Stimulated activated CD8-positive, alpha-beta memory T cell treated with anti-CD3 and anti-CD28 coated beads, Interleukin-15, amount 100 ng/mL, for 4 hours (primary cell): ENCODE measurements at places on chromosomes 3 and 15.

DNA sequence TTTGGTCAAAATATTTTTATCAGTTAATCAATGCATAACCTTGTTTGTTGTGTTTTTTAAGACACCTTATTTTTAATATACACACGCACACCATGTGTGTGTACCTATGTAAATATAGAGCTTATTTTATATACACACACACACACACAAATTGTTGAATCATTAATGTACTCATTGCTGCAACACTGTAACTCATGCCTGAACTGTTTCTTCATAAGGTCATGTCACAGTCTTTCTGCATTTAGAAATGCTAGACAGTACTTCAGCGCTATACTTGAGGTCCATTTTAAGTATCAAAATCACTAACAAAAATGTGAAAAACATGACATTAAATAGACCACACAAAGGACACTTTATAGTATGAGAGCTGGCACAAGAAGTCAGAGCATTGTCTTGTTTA, 589.4 kb downstream of the SI start:
- DNase-seq, result no peak

GRCh38 chr3:64167351-64167750, 57.9 kb downstream of the PRICKLE2 start:
- no peak for DNase-seq

DNA sequence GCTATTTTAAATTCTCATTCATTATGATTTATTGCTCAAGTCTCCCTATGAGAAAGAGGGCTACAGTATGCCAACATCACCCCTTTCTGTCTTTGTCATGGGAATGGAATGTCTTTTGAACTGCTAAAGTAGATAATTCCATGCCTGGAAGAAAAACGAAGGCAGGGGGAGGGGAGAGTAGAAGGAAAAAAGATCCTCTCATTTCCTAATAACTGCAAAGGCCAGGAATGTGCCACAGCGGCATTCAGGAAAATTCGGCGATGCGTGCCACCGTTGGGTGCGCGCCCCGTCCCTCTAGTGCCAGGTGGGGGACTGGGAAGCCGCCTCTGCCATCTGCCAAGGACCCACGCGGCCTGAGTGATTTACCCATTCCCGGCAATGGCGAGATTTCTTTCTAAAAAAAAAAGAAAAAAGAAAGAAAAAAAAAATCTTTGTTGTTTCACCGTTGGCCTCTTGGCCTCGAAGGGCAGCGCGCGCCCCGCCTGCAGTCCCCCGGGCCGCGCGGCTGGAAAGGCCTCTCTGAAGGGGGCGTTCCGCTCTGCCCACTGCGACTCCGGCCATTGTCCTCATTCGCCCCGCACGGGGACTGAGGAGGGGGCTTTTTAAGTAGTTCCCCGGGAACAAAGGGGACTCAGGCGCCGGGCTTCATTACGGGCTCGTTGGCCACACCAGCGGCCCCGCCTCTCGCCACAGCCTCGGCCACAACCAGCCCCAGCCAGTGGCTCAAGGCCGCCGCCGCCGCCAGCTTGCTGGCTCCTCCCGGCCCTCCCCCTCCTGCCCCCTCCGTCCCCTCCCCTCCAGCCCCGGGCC, 54.5 kb downstream of the CPN2 start:
- DNase-seq, result no peak

GRCh38 chr3:160801386-160802118, 45.5 kb downstream of the PPM1L start:
- DNase-seq, result no peak

GRCh38 chr15:53665930-53666329, 93.5 kb downstream of the WDR72 start:
- no peak for DNase-seq

- DNase-seq, result no peak
Observed at GRCh38 chr3:31022716-31023115, 128.3 kb upstream of the GADL1 start.

GRCh38 chr3:62705721-62706120, 169.5 kb downstream of the CADPS start:
- no peak for DNase-seq

- no peak for DNase-seq
Observed at GRCh38 chr3:148625095-148625736, 72.5 kb upstream of the AGTR1 start.

GRCh38 chr3:11568503-11569155, 75.1 kb downstream of the VGLL4 start:
- DNase-seq, result no peak

GRCh38 chr3:149026718-149027117, 35.4 kb downstream of the GYG1 start:
- DNase-seq, result no peak

DNA sequence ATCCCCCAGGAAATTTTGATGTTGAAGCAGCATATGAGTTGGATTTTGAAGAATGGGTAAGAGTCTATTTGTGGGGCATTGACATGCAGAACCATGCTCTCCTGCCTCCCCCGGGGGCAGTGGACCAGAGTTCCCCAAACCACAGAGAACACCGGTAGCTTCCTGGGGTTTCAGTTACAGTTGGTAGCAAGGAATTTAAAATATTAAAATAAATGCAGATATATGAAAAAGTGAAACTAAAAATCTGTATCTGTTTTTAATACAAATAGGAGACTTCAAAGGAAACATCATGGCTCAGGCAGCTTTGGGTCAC, 37.4 kb downstream of the SLC9A9 start:
- no peak for DNase-seq

- no peak for DNase-seq
Observed at GRCh38 chr3:170488802-170489201, 70.1 kb downstream of the CLDN11 start.

DNA sequence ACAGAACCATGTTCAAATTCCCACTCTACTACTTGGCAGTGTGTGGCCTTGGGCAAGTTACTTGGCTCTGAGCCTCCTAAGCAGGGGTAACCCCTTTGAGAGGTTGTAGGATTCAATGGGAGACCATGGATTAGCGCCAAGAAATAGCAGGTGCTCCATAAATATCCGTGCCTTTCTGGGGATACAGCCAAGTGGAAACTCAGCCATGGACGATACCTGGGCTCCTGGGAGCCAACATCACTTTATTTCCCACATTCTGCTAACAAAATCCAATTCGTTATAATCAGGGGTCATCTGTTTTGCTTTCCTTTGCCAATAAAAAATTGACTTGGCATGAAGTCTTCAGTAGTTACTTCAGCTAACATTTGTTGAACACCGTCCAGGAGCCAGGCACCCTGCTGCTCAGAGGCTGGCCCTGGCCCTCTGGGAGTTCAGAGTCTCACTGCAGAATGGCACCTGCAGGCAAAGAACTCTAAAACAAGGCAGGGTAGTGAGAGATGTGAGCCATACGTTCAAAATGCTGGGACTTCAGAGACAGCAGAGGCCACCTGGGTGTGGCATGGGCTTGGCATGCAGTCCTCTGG, 42.3 kb downstream of the ZDHHC19 start:
- no peak for DNase-seq

GRCh38 chr3:46509661-46510187, 11.9 kb downstream of the RTP3 start:
- DNase-seq, result no peak

- no peak for DNase-seq
Observed at GRCh38 chr3:168883145-168883544, 780.4 kb downstream of the MECOM start.
